Activated CD4-positive, alpha-beta T cell treated with anti-CD3 and anti-CD28 coated beads for 1 hour (primary cell): ENCODE measurements at places on chromosomes 2 and 18.

- DNase-seq: no peak
Measured at GRCh38 chr2:207935991-207936370, 89.3 kb downstream of the PLEKHM3 start.

DNA sequence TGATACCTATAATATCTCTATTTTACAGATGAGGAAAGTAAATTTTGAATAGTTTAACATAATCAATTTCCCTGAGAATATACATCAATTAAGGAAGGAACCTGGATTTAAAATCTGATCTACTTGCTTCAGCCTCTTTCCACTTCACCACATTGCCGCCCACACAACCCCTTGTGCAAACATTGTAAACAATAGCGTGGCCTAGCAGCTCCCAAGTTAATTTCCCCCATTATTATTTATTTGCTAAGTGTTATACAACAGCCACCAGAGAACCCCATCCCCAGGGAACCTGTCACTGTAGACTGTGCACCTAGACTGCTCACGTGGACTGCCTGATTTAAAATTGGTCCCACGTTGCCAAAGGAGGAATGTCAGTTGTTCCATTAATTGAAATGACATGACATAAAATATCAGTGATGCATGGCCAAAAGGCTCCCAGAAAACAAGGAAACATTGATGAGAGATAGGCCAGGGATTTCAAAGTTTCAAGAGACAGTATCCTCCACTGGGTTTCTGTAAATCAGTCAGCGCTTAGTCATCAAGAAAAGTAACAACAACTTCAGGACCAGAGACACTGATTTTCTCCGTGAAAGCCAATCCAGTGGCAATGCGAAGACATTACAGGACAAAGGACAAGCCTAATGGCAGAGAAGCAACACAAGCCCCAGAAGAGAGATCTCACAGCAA, 41.3 kb downstream of the SCG2 start:
- no peak for DNase-seq

DNA sequence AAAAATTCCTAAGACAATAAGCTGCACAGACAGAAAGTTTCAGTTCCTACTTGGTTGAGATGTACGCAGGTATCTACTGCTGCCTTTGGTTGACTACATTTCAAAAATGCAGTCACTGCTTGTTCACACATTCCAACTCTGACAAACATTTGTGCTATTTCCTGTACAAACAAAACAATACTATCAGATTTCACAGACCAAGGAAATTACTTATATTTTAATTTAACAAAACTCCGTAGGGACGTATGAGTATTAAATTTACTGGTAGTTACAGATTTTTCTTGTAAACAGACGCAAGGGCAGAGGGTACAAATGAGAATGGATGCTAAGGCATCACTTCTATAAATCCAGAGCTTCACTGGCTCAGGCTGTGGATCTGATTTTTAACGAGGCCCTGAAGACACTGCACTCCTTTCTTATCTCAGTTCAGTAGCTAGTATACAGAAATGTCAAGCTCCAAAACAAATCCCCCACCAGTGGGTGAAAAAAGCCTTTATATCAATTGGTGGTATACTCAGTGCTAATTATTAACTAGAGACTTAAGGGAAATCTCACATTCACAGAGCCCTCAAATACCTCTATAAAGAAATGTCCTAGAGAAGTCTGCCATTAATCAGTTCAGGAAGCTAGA, 31.7 kb upstream of the TTC32 start:
- no peak for DNase-seq

DNA sequence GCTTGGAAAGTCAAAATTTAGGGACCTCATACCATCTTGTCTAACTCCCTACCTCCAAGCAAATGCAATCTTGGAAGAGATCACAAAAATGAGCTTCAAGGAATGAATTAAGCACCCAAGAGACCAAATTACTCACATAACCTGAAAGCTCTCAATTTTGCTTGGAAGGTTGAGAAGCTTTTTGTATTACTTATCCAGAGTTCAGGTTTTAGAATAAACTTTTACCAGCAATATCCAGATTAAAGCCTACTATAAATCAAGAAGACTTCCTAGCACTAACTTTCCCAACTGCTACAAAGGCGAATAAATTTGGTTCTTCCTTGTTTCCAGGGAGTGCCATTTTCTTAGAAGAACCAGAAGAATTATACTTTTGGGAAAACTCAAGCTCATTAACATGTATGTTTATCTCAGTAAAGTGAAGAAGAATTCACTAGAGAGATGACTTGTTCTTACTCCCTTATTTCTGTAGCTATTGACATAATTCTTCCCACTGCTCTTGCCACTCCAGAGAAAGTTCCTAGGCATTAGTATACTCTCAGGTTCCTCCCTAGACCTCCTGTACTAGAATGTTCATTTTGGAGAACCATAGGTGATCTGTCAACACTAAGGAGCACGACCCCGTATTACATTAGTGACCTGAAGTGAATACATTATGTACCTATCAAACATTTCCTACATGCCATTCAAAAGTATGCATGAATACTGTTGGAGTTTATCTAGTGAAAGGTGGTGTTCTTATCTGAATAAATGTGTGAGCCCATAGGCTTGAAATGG, 18.0 kb upstream of the STPG4 start:
- DNase-seq: no peak

- no peak for DNase-seq
Measured at GRCh38 chr2:138779406-138779780, 797 bp downstream of the NXPH2 start.

- DNase-seq: no peak
Measured at GRCh38 chr2:113922784-113923183, 32.9 kb downstream of the ACTR3 start.

DNA sequence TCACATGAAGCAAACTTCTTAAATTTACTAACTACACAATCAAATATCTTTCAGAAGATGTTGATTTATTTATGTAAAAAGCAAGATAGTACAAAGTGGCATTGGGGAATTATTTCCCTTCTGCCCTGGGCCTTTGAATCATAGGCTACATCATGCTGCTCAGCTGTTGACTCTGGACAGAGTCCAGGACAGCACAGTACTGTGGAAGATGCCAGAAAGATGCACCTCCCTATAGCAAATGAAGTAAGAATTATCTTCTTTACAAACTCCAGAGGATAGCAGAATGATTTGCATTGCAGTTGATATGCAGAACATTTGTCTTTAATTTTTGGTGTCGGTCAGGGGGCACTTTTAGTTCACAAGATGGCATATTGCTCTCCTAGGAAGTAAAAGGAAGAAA, 1354.5 kb upstream of the ZEB2 start:
- no peak for DNase-seq

DNA sequence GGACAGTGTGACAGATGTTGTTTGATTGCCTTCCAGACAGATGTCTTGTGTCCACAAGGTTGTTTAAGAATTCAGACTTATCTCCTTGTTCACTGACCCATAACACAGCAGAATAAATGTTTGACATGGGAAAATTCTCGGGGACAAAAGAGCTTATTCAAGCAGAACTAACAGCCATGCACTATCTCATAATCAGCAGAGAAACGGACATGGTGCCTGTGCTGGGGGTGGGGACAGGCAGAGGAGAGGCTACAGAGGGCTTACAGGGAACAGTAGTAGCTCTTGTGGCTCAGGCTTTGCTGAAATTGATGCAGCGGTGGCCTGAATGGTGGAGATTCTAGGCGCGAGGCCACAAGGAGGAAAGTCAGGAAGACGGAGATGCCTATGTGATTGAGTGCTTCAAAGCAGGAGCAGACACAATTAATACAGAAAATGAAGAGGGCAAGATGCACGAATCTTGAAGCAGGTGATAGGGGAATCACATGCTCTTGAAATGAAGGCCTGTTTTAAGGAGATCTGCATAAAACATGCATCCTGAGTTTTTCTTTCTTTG, 62.0 kb upstream of the CAB39 start:
- no peak for DNase-seq

- DNase-seq: no peak
Measured at GRCh38 chr18:7234091-7234490, 3.2 kb downstream of the LRRC30 start.

DNA sequence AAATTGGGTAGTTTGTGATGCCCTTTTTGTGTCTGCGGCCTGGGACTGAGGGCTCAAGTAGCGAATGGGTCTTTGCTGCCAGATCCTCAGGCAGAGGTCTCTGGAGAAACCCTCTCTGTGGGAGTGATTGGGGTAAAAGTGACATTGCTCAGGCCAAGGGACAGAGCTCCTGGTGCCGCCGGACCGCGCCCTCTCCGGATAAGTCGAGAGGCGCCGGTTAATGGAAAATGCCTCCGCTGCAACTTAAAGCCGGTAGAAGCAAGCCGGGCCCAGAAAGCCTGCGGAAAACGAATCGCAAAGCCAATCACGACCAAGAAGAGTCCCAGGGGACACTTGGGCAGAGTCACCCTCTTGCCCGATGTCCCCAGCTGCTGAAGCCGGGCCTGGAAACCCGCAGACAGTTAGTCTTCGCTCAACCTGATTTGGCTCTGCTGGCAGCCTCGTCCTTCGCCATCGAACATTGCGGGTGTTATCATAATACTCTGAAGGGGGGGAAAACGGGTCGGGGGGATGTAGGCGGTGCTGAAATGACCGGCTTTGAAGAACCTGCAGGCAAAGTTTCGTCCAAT, 352 bp upstream of the HOXD12 start:
- no peak for DNase-seq
